Germinal center (tissue), 1 donor: ENCODE measurements at places on chromosomes 5 and 9.

GRCh38 chr5:179700401-179700918 lies 1.7 kb downstream of the CANX start:
- DNase-seq: no peak

DNA sequence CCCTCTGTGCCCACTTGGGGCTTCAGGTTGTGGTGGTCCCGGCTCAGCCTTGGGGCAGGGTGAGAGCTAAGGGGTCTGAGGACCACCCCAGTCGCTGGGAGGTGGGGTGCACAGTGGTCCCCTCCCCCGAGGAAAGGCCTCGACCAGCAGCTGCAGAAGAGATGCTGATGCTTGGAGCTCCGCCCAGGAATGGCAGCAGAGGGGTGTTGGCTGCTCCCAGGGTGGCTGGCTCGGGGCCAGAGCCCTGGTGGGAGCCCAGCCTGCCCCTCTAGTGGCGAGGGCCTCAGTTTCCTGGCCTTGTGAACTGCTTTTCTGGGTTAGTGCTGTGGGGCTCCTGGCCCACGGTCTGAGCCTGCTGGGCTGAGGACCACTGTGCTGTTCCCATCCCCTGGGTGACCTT lies 1.2 kb downstream of the DIPK1B start:
- DNase-seq: no peak

GRCh38 chr5:172104801-172105701 lies 83.0 kb downstream of the STK10 start:
- no peak for DNase-seq

- peak; percentile 45 for DNase-seq
Observed at GRCh38 chr9:136551401-136552116, 5.7 kb upstream of the NOTCH1 start.

DNA sequence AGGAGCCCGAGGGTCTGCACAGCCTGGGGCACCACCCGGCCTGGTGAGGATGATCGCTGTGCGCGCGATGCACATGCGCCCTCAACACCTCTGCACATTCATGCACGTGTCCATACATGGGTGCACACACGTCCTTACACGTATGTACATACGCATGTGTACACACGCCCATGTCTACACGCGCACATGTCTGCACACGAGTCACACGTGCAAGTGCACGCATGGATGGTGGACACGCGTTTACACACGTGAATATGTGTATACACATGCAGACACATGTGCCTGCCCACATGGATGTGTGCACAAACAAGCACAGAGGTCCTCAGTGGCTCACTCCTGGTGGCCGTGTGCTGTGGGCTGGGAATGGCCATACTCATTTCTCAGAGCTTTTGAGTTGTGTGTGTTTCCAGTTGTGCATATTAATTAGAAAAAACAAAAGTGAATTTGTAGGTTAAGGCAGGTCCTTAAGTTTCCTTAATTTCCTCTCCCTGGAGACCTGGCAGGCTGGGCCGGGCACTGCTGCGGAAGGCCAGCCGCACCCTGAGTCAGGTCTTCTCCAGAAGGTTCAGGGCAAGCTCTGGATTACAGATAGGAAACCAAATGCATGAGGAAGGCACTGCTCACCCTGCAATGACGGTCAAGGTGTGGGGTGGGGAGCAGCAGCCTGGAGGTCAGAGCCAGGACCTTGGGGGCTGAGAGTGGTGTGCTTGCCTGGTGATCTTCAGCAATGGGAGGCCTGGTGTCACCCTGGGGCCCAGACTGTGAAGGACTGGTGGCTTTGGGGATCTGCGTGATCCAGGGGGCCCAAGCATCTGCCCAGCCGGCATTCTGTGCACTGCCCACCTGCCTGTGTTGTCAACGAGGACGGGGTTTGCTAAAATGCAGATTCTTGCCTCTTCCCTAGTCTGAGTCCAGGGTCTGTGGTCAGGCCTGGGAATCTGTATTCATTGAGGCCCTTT lies 1.3 kb upstream of the RNU6ATAC start:
- DNase-seq: peak; percentile 23

DNA sequence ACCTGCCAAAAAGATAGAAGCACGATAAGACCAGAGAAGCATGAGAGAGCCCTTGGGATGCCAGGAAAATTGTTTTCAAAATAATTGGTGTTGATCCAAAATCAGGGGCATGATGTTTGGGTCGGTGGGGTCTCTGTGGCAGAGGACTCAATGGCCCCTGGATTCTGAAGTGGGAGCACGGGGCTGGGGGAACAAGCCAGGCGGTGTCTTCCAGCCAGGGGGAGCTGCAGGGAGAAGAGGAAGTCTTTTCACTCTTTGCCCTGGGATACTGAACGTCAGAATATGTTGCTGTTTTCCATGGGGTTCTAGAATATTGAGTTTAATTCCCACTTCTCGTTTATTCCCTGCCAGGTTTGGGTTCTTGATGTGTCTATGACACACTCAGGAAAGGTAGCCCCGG lies 20.4 kb downstream of the TSPAN17 start:
- DNase-seq: no peak
